Activated T-cell treated with anti-CD3 and anti-CD28 coated beads, Interleukin-2, amount 50 U/mL, for 72 hours (primary cell): ENCODE measurements at places on chromosomes 13 and 19.

- peaks cover 8% of the 10 kb centered on the region for H3K4me1 ChIP-seq
- H3K27me3 ChIP-seq = peaks cover 8% of the 10 kb centered on the region
- H3K27ac ChIP-seq = no peak overlapping the region
- H3K36me3 ChIP-seq = no peaks in the 10 kb centered on the region
- no peak for DNase-seq
- no peak overlapping the region for H3K4me3 ChIP-seq
Measured at GRCh38 chr13:48727241-48728011, 73.7 kb downstream of the CYSLTR2 start.

DNA sequence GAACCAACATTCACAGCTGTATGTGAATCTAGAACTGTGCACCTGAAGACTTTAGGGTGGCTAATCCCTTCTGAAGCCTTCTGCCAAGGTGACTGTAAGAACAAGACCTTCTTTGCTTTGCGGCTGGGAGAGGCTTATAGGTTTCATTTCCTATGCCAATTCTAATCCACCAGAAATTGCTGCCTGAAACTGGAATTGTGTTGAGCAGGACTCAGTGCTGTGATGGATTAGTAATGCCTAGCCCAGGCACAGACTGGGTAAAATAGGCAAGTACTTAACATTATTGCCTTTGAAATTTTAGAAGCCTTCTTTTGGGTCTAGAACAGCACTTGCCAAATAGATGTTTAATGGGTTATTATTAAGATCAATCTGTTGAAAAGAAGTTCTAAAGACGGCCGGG, 11.5 kb downstream of the SLC25A23 start:
- no peak overlapping the region for H3K27ac ChIP-seq
- DNase-seq = no peak
- peaks cover 2% of the 10 kb centered on the region for H3K36me3 ChIP-seq
- H3K4me1 ChIP-seq = no peaks in the 10 kb centered on the region
- H3K4me3 ChIP-seq = no peak overlapping the region

DNA sequence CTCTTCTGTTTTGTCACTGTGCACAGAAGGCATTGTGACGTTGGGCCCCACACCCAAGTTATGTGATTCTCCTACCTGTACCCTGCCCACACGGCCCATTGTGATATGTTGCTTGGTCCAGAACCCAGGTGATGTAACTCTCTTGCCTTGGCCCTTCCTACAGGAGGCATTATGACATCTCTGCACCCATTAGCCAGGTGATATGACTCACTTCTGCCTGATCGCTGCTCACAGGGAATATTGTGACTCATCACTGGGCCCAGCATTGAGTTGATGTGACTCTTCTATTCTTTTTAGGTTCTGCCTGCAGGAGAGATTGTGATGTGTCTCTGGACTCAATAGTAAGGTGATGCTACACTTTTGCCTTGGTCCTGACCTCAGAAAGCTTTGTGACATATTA, 65.4 kb upstream of the ZNF91 start:
- no peak for DNase-seq
- H3K27me3 ChIP-seq = no peaks in the 10 kb centered on the region
- no peak overlapping the region for H3K27ac ChIP-seq
- no peaks in the 10 kb centered on the region for H3K4me1 ChIP-seq

GRCh38 chr13:68160466-68160865, 930.3 kb upstream of the PCDH9 start:
- no peak overlapping the region for H3K4me3 ChIP-seq
- H3K27ac ChIP-seq = no peak overlapping the region
- no peaks in the 10 kb centered on the region for H3K4me1 ChIP-seq
- no peaks in the 10 kb centered on the region for H3K27me3 ChIP-seq

DNA sequence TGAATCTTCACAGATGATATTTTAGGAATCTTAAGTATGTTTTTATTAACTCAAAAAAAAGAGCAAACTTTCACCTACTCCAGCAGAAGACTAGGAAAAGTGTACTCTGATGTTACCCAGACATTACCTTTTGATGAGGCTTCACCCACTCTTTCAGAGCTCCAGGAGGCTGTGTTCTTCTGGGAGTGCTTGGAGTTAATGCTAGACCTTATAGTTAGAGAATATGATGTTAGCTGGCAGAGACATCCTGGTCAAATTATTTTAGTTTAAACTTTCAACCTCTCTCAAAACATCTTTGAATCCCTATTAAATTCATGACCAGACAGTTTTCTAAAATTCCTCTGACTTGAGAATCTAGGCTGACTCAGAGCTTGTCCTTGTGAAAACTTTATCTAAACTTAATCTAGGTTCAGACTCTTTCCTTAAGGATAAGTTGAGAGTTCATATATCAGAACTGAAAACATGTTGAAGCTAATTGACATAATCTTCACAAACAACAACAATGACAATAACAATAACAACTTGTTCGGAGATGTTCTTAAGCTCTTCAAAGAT, 82.8 kb downstream of the ITGBL1 start:
- H3K36me3 ChIP-seq = no peaks in the 10 kb centered on the region
- no peak overlapping the region for H3K27ac ChIP-seq
- no peak overlapping the region for H3K4me3 ChIP-seq
- DNase-seq = no peak
- peaks cover 7% of the 10 kb centered on the region for H3K27me3 ChIP-seq

- H3K36me3 ChIP-seq = no peaks in the 10 kb centered on the region
- no peak overlapping the region for H3K4me3 ChIP-seq
- no peak overlapping the region for H3K27ac ChIP-seq
- H3K27me3 ChIP-seq = peaks cover 56% of the 10 kb centered on the region
Measured at GRCh38 chr13:50257646-50258045, 242.4 kb downstream of the KCNRG start.
